ENCODE measurements at places on chromosomes 16 and 17.

DNA sequence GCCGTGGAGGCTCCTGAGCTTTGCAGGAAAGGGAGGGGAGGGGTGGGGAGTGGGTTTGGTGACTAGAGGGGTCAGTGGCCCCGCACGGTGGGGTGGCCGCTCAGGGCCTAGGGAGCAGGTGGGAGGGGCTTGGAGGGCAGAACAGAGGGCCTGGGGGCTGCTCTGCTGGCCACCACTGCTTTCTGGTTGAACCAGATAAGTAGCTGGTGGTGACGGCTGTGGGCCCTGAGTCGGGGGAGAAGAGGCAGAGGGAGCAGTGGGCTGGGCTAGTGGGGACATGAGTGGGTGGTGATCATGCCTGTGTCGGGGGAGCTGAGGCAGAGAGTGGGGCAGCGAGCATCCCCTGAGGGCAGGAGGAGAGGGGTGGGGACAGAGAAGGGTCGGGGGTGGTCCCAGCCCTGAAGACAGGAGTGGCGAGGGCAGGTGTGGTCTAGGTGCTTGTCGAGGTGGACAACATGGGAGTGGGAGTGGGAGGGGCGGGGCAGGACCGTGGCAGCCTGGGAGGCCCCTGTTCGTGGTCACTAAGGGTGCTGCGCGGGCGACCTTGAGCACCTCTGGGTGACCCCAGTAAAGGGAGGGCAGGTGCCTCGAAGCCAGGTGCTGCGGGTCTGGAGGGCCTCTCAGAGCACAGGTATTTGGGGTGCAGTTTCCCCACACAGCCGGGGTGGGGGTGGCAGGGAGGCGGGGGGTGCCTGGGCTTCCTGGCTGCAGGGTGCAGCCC, 6.3 kb upstream of the CD7 start:
- DNase-seq, result no peak

GRCh38 chr16:69123910-69124309, 8.5 kb downstream of the CHTF8 start:
- peak; percentile 46 for DNase-seq

DNA sequence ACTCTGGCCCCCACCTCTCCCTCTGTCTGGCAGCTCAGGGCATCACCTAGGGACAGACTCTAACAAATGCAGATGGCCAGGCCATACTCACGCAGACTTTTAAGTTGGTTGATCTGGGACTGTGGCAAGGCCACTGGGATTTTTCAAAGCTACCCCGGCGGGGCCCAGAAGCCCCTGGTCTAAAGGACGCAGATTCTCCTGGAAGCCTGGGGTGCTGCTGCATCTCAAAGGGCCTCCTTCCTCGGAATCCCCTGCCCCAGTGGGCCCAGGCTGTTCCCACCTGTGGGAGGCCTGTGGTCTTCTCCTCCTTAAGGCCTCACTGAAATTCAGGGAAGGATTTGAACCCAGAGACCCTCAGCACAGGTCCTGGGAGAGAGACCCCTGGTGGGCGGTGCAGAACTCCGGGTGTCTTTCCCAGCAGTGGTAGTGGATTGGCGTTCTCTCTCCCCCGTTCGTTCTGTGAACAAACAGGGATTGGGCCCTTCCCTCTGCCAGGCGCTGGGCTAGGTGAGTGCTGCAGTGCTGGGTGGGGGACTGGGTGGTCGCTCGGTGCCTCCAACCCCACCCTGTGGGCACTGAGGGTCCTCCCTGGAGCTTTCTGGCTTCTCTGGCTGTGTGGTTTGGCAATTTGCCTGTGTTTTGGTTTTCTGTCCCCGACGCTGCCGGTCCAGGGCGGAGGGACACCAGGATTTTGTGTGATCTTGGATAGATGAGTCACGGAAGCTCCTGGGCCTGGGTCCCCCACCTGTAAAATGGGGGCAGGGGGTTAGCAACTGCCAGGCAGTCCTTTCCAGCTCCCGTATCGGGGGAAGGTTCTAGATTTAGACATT, 160.5 kb upstream of the GSE1 start:
- DNase-seq, result no peak

DNA sequence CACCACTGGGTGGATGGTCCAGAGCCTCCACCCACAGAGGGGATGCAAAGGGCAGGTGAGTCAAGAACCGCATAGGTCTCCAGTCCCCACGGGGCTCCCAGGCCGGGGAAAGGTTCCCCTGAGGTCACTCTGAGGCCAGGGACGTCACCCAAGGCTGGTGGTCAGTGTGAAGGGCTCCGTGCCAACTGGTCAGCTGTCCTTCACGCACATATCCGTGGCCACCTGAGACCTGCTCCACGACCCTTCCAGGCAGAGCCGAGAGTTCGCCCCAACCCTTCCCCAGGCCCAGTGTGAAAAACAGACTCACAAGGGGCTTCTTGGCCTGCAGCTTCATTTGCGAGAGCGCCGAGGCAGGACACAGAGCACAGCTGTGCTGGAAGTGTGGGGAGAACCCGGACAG, 2.8 kb downstream of the TSR3 start:
- DNase-seq, result no peak

- DNase-seq, result peak; percentile 81
These were observed 666 bp downstream of the HGS start for GRCh38 chr17:81684442-81684911.

GRCh38 chr17:16950488-16950887, 21.4 kb downstream of the TNFRSF13B start:
- DNase-seq, result no peak

DNA sequence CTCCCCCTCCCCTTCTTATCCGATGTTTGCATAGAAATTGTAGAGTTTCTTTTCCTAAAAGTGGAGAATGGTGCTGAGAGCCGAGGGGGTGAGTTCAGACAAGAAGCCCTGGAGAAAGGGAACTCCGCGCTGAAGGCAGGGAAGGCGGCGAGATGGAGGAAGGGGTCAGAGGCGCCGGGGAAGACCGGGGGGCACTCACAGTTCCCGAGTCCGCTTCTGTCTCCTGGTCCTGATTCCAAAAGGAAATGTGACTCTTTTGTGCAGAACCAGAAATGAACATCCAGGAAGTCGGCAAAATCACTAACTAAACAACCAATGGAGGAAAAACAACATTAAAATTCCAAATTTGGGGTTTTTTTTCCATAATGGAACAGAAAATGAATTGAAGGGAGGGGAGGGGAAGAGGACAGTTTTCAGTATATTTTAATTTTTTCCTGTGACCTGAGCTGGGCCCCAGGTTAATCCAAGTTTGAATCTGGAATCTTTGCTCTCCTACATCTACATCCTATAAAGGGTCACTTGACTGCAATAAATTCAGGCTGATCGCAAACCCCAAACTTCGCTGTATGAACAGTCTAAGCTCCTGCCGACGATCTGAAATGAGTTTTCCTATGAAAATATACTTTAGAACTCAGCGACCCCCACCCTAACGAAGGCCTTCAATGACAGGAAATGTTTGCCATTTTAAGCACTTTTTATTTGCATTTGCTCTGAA, 252.3 kb downstream of the C16orf95 start:
- no peak for DNase-seq

DNA sequence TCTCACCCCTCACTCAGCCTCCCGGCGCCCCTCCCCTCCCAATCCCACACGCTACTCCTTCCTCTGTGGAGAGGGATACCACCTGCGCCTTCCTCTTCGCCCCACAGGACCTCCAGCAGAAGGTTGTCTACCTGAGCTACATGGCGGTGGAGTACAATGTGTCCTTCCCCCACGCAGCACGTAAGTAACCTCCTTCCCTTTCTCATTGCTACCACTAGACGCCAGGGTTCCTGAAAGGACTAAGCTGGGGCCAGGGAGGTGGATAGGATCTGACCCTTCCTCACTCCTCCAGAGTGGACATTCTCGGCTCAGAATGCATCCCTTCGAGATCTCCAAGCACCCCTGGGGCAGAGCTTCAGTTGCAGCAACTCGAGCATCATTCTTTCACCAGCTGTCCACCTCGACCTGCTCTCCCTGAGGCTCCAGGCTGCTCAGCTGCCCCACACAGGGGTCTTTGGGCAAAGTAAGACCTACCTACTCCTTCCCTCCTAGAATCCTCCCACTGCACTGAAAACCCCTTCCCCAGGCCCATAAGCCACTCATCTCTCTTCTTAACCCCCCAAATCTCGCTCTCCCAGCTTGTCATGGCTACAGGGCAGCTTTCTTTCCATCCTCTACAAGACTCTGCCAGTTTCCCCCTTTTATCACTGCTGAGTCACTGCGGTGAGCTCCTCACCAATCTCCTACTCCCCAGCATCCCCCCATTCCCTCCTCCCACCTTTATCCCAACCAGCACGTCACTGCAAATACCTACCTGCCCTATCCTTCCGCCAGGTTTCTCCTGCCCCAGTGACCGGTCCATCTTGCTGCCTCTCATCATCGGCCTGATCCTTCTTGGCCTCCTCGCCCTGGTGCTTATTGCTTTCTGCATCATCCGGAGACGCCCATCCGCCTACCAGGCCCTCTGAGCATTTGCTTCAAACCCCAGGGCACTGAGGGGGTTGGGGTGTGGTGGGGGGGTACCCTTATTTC, 1.5 kb downstream of the CD68 start:
- DNase-seq, result no peak

DNA sequence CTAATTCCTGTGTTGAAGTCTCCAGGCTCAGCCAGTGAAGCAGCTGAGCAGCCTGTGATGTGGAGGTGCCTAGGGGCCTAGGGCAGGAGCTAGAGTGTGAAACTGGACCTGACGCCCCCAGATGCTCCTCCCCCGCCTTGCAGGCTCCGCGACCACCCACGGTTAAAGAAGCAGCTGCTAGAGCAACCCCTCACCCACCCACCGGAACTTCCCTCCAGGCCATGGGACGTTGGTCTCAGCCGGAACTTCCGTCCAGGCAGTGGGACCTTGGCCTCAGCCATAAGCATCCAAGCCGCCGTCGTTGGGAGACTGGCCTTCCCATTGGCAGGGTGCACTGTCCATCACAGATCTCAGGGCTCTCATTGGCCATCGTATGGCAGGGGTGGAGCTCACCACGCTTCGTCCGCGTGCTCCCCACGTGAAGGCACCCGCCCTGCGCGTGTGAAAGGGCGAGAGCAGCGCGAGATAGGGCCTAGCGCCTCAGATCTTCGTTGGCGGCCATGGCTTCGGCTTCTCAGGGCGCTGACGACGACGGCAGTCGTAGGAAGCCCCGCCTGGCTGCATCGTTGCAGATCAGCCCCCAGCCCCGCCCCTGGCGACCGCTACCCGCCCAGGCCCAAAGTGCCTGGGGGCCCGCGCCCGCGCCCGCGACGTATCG, at the start of gene ADAD2:
Gene ADAD2 (plus strand): TSS at position 427 of the 658 bp plus-strand sequence. CDS start 74 bp downstream, at position 501.
- no peak for DNase-seq

DNA sequence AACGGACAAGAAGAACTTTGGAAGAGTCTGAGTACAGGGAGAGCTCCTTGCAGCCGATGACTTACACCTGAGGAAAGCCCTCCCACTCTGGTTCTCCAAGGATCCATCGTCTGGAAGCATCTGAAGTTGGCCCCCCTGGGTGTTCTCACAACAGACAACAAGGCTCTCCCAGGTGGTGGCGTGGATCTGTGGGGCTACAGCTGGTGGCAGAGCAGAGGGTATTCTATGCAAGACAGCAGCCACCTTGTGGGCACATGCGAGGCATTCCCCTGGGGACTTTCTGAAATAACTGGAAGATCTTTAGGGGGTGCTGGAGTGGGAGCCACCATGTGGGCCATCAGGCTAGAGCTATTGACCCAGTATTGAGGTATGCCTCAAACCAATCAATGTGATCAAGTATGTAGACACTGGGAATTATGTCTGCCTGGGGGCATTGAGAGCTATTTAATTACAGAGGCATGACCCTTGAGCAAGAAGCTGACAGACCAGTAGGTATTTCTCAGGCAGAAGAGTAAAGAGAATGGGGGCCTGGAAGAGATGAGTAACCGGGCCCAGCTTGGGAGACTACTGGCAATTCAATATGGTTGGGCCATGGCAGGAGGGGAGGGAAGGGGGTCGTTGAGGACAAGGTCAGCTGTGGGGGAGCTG, 6.9 kb upstream of the KRT19 start:
- no peak for DNase-seq

GRCh38 chr17:80561541-80562114, 17.0 kb downstream of the RPTOR start:
- DNase-seq, result peak; percentile 61

GRCh38 chr17:7883781-7884386, 4.7 kb upstream of the CHD3 start:
- DNase-seq, result no peak

DNA sequence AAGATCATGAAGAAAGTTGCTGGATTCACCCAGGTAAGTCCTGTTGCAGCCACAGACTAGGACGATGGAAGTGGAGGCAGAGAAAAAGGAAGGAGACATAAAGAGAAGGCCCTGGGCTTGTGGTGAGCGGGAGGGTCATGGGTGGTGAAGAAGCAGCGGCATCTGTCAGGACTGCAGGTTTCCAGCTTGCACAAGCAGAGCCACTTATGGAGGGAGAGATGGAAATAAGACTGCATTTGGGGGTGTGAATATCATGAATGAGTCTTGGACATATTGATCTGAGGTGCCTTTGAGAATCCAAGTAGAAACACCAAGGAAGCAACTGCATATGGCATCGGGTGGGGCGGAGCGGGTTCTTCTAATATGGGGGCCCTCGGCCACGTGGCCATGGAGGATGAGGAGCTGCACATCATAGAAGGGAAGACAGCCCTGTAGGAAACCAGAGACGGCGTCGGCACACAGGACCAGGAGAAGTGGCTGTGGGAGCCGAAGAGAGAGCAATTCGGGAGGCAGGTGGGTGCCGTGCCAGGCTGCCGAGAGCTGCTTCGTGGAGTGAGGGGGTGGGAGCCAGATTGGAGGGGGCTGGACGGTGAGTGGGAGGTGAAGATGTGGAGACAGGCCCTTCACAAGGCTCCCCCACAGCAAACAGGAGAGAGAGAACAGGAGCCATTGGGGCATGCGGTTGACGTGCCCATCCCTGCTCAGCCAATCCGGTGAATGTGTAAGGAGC, 243.5 kb downstream of the GSG1L start:
- DNase-seq, result no peak

DNA sequence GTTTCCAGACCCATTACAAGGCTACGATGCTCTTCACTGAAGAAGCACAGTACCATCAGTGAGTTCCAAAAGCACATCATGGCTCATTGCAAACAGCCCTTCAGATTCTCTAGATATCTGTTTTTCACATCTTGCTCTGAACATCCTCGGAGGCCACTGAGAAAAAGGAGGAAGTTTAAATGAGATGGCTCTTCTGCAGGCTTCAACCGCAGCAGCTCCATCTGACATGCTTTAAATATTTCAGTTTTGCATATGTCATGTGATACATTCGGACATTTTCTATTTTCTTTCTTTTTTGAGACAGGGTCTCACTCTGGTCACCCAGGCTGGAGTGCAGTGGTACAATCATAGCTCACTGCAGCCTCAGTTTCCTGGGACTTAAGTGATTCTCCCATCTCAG, 396.8 kb downstream of the NPIPA8 start:
- DNase-seq, result no peak

DNA sequence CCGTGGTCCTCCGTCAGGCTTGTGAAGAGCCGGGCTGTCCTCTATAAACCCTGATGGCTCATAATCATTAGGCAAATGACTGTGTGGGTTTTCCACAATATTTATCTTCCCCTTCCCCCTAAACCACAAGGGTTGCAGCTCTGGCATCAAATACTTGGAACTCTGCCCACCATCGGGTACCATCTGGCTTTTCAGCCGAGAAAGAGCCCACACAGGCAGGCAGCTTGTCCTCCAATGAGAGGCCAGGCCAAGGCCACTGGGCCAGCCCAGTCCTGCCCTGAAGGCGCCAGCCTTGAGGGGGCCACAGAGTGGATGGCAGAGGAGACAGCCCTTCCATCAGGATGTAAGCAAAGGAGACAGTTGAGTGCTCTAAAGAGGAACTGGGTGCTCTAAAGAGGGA, 31.8 kb upstream of the NAT9 start:
- DNase-seq, result no peak
